ENCODE measurements at places on chromosomes 3 and 15.

DNA sequence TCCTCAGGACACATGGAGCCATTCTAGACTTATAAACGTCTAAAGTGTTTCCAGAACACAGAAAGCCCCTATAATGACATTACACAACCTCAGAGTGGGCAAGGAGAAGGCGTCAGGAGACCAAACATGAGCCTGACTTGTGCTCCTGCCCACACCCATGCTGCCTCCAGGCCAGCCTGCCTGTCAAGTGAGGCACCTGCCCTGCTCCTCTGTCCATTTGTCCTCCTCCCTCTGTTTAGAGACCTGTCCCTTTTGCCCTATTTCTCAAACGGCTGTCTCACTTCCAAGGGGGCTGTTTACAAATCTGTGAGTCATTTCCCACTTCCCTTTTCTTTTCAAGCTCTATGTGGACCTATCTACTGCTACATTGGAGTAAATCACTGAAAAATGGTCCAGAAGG is 21.0 kb downstream of the ZDHHC3 start:
- no peak for DNase-seq

- DNase-seq: no peak
These were observed 205.6 kb upstream of the DPH6 start for GRCh38 chr15:35751413-35752133.

- DNase-seq: no peak
These were observed 50.2 kb downstream of the CA12 start for GRCh38 chr15:63331456-63331855.

DNA sequence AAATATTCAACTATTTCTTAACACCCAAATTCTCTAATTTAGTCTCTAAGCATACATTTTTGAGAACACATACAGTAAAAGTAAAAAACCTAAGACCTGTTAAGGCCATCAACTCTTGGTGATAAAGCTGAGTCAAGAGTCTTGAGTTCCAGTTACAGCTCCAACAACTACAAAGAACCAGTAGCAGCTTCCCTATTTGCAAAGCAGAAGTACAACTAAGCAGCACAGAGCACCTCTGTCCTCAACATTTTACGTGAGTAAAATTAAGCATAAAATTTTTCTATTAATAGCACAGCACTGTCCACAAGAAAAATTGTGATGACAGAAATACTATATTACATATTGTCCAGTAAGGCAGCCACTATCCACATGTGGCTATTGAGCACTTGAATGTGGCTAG is 4.4 kb downstream of the PCOLCE2 start:
- DNase-seq: no peak

- DNase-seq: no peak
These were observed 157.6 kb upstream of the PPP2R3A start for GRCh38 chr3:135807879-135808278.

- no peak for DNase-seq
These were observed 267.8 kb downstream of the ADAMTS17 start for GRCh38 chr15:100073982-100074381.

GRCh38 chr3:192953926-192954325 is 36.3 kb upstream of the MB21D2 start:
- DNase-seq: no peak

DNA sequence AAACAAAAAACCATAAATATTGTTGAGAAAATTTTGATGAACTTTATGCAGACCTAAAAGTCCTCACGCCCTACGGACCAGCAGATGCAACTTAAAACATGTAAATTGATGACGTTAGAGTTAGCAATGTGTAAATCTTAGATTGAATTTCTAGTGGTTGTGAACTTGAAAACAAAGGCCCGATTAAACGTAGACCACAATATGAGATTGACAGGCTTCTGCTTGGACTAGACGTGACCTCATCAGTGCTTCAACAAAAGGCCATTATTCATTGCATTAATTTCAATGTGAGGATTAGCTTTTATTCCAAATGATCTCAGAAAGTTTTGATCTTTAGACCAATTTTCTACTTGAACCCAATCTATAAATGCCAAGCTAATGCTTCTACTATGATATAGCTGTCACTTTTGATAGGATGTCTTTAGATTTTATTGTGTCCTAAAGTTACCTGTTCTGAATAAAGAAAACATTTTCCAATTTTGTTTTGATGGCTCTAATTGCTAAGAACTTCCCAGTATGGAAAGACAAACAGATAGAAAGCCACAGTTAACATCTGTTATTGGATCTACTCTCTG is 55.4 kb upstream of the SPPL2A start:
- no peak for DNase-seq
